KG1 (cell line): ENCODE measurements at places on chromosomes 2 and 18.

DNA sequence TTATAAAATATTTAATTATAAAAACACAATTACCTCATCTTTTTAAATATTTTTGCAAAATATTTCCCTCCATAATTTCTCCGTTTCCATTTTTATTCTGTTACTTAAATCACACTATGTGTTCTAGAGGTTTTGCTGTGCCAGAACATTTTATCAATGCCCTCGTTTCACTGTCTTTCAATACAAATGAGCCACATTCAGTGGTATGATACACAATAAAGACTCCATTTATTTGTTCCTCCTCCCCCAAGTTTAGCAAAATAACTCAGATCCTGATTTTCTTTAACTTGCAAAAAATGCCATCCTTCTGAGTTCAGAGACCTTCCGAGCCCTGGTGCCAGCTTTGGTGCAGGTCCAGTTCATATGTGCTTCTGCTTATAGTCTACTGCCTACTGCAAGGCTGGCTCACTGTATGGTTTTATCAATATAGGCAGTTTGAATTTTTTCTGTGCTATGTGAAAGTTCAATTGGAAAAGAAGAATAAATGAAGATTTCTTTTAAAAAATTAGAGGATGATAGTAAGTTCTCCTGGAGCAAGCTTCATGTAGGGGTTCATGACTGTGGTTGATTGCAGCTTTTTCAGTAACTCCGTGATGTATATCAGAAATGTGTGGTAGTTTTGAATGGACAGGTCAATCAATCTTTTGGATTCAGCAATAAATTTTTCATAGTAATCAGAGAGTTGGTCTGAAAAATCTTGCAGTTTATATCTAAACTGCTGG lies 42.5 kb downstream of the APOB start:
- no peak for DNase-seq

- no peak for DNase-seq
Observed at GRCh38 chr2:34030273-34030672, 431.2 kb upstream of the FAM98A start.

GRCh38 chr2:1967242-1968208 lies 223.2 kb upstream of the PXDN start:
- DNase-seq, result no peak

GRCh38 chr2:166651991-166652390 lies 157.9 kb upstream of the SCN7A start:
- DNase-seq, result no peak

GRCh38 chr2:80887841-80888378 lies 583.4 kb upstream of the LRRTM1 start:
- no peak for DNase-seq
